ENCODE measurements at places on chromosomes 12 and 14. TPM values are rescaled to one million over a fixed set of nuclear protein-coding genes. Genes with fewer than 3 reads are reported as not detected.

GRCh38 chr12:47312808-47313426, 233.2 kb upstream of the AMIGO2 start:
- no peak for DNase-seq
- H3K27me3 ChIP-seq, result no peaks in the 10 kb centered on the region
- peaks cover 51% of the 10 kb centered on the region for H3K4me1 ChIP-seq
- peak overlapping the region; percentile 46 for H3K27ac ChIP-seq
- H3K36me3 ChIP-seq, result no peaks in the 10 kb centered on the region

GRCh38 chr12:28108599-28108998, 81.7 kb upstream of the CCDC91 start:
- no peak overlapping the region for H3K27ac ChIP-seq
- no peaks in the 10 kb centered on the region for H3K4me1 ChIP-seq

GRCh38 chr12:68932128-68932960, 627 bp downstream of the CPM start:
- peak overlapping the region; percentile 49 for H3K27ac ChIP-seq
- H3K36me3 ChIP-seq, result no peaks in the 10 kb centered on the region
- H3K4me1 ChIP-seq, result peaks cover 12% of the 10 kb centered on the region

Gene SAMD15
- 0.19 TPM for total RNA-seq

GRCh38 chr12:25811656-25812126, 146.8 kb upstream of the RASSF8 start:
- H3K27ac ChIP-seq, result no peak overlapping the region
- H3K4me1 ChIP-seq, result no peaks in the 10 kb centered on the region
- DNase-seq, result no peak
- H3K27me3 ChIP-seq, result no peaks in the 10 kb centered on the region

DNA sequence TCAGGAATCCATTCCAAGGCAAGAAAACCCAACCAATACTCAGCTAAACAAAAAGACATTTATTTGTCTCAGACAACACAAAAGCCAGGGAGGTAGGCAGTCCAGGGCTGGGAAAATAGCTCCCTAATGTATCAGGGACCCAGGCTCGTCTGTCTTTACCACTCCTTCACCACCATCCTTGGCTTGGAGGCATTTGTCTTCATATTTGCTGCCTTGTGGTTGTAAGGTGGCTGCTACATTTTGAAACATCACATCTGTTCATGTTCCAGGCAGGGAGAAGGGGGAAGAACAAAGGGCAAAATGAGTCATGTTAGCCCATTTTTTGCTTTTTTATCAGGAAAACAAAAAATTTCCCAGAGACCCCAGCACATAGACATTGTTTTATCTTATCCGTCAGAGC, 44.8 kb upstream of the PCED1B start:
- no peak overlapping the region for H3K4me3 ChIP-seq
- no peaks in the 10 kb centered on the region for H3K27me3 ChIP-seq
- no peak for DNase-seq
- H3K36me3 ChIP-seq, result no peaks in the 10 kb centered on the region

DNA sequence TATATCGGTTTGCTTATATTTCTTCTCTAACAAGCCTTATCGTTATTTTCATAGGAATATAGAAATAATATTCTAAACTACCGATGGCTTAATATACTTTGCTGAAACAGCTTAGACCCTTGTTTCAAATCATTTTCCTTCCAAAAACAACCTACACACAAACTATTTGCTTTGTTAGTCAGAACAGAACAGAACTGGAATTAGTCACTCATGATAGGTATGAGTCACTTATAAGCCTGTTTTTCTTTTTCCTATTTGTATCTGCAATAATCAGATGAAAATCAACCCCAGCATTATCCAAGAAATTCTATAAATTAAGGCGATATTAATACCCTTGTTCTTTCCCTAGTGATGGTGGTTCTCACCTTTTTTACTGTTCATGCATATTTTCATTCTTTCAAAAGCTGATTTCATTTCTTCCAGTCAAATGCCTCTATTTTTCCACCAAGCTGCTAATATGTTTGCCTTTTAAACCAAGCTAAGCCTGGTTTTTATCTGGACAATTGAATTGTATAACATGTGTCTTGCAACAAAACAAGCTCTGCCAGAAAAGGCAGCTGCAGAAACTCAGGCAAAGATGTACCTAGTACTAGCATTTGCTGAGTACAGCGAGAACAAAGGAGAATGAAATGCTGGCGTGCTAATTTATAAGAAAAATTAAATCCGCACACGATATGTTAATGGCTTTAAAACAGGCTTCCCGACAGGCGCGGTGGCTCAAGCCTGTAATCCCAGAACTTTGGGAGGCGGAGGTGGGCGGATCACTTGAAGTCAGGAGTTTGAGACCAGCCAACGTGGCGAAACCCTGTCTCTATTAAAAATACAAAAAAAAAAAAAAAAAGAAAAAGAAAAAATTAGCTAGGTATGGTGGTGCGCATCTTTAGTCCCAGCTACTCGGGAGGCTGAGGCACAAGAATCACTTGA, 1418.2 kb downstream of the AACS start:
- H3K4me3 ChIP-seq, result no peak overlapping the region
- H3K27me3 ChIP-seq, result no peaks in the 10 kb centered on the region
- no peak for DNase-seq

DNA sequence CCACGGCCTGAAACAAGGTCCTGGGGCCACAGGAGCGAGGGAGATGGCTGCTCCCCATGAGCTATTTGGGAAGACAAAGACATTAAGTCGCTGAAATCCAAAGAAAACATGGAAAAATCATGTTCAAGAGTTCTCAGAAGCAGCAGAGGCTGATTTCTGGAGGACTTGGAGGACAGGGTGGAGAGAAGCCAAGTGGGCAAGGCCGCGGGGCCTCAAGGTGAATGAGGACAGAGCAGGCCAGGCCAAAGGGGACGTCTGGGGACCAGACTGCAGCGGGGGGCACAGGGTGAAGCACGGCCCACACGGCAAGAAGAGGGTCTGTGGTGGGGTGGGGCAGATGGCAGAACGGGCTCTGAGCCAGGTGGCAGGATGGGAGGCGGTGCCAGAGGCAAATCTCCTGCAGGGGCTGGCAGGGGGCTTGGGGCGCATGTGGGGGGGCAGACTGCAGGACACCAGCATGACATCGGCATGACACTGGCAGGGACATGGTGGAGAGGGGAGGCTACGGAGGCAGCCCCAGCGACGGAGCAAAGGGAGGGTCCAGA, 48.9 kb downstream of the RNF34 start:
- DNase-seq, result no peak
- H3K4me1 ChIP-seq, result no peaks in the 10 kb centered on the region
- H3K36me3 ChIP-seq, result no peaks in the 10 kb centered on the region
- H3K27me3 ChIP-seq, result no peaks in the 10 kb centered on the region
- H3K27ac ChIP-seq, result no peak overlapping the region

Gene SLC17A8
- 3.9 TPM for total RNA-seq

DNA sequence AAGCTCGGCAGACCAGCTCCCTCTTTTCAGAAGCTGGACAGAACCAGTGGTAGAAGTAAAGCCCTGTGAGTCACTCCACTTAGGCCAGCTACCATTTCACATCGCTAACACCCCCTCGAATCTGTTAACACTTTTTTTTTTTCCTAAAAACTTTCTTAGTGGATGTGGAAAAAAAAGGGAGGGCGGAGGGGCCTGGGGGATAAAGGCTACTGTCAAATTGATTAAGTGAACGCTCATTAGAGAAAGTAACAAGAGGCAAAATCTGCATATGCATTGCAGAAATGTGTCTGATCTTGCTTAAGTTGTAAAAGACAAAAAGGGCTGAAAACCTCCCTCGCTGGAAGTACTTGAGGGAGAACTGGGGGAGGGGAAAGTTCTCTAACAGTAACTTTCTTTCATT, 86.6 kb upstream of the OTX2 start:
- DNase-seq, result no peak
- no peaks in the 10 kb centered on the region for H3K4me1 ChIP-seq
- H3K27ac ChIP-seq, result no peak overlapping the region
- H3K4me3 ChIP-seq, result no peak overlapping the region
- H3K36me3 ChIP-seq, result no peaks in the 10 kb centered on the region
- no peaks in the 10 kb centered on the region for H3K27me3 ChIP-seq

GRCh38 chr12:11765421-11765816, 115.9 kb downstream of the ETV6 start:
- H3K4me3 ChIP-seq, result no peak overlapping the region
- H3K36me3 ChIP-seq, result no peaks in the 10 kb centered on the region
- DNase-seq, result no peak
- H3K27ac ChIP-seq, result peak overlapping the region; percentile 74
- H3K27me3 ChIP-seq, result no peaks in the 10 kb centered on the region
- peaks cover 20% of the 10 kb centered on the region for H3K4me1 ChIP-seq

DNA sequence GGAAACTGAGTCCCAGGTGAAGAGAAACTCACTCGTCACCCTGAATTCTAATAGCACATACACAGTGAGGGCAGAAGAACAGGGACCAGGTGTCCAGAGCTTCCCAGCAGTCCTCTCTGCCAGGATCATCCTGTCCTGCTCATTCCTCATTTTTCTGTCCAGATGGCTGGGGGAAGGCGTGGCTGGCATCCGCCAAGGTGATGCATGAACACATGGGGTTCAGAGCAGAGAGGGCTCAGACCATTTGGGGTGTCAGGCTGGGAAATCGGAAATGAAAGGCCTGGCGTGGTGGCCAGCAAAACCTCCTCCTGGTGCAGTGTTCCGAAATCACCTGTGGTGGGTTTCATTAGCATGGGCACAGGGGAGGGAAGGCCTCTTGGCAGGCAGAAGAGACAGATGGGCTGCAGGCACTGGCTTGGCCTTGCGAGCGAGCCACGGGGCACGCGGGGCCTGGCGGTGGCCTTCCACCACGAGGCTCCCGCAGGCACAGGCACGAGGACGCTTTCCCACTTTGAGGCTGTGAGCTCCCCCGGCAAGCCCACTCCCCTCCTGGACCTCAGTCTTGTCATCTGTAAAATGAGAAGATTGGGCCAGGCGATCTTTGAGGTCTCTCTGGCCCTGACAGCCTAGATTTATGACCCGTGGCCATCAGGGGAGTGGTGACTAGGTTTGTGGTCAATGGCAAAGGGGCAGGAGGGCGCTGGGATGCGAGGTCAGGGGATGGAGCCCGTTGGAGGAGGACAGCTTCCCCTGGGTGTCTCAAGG, 68.5 kb downstream of the TSPAN9 start:
- H3K4me3 ChIP-seq, result no peak overlapping the region
- no peaks in the 10 kb centered on the region for H3K27me3 ChIP-seq
- peaks cover 15% of the 10 kb centered on the region for H3K4me1 ChIP-seq
- H3K36me3 ChIP-seq, result peaks cover 1% of the 10 kb centered on the region
- no peak overlapping the region for H3K27ac ChIP-seq

DNA sequence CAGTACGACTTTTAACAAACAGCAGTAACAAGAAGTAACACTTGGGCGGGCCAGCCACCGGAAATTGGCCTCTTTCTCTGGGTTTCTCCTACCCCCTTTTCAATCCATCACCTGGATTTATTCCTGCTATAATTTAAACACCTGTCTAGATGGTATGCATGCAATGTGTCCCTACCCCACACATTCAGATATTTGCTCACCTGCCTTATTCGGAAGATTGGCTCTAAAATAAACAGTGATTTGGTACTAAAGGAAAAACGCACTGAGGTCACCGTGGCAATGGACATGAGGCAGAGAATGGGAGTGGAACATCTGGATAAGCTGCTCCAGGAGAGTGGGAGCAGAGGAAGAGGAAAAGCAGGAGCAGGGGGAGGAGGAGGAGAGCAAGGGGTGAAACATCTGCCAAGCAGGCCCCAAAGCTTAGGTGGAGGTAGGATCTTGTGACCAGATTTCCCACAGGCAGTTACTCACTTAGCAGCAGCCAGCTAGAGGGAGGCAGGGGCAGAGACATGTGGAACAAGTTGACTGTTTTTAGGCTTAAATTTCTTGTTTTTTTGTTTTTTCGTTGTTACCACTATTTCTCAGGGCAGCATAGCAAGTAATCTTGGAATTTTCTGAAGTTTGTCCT, 150.9 kb downstream of the TTLL5 start:
- no peak overlapping the region for H3K4me3 ChIP-seq
- H3K27ac ChIP-seq, result no peak overlapping the region
- H3K27me3 ChIP-seq, result no peaks in the 10 kb centered on the region
- peaks cover 3% of the 10 kb centered on the region for H3K36me3 ChIP-seq
- DNase-seq, result no peak
- H3K4me1 ChIP-seq, result no peaks in the 10 kb centered on the region

DNA sequence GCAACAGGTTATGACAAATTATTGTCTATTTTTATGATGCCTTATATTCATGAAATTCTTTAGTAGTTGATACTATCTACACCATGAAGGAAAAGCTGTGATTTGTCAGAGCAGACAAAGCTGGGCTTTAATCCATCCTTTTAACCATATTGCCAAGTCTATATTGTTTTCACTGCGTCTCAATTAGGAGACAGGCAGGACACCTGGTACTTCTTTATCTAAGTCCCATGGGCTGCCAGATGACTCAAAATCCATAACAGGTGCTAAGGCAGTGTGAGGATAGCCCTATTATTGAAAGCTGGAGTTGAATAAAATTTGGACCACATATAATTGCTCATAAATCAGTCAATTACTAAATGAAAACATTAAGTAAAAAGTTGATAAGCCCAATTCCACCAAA, 22.6 kb downstream of the INSM2 start:
- DNase-seq, result no peak
- no peaks in the 10 kb centered on the region for H3K36me3 ChIP-seq
- no peak overlapping the region for H3K27ac ChIP-seq

Gene MFAP5
- total RNA-seq, result not detected

GRCh38 chr12:92478692-92479091, 224.1 kb upstream of the PLEKHG7 start:
- no peak overlapping the region for H3K4me3 ChIP-seq
- H3K27ac ChIP-seq, result no peak overlapping the region
- H3K27me3 ChIP-seq, result no peaks in the 10 kb centered on the region

Gene GPR132
- 1.2 TPM for total RNA-seq

- H3K27ac ChIP-seq, result no peak overlapping the region
- H3K27me3 ChIP-seq, result no peaks in the 10 kb centered on the region
- no peak for DNase-seq
Observed at GRCh38 chr12:128138125-128138524, 128.8 kb upstream of the TMEM132C start.

DNA sequence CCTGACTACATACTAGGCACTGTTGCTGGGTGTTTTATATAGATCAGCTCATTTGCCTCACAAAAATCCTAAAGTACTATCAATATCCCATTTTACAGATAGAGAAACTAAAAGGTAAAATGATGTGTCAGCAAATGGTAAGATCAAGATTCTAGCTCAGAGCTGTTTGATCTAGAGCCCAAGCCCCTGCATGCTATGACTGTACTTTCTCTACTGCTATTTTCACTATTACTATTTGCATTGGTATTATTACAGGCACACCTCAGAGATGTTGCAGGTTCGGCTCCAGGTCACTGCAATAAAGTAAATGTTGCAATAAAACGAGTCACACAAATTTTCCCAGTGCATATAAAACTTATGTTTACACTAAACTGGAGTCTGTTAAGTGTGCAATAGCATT, 10.9 kb downstream of the ISCU start:
- no peaks in the 10 kb centered on the region for H3K27me3 ChIP-seq
- H3K4me3 ChIP-seq, result no peak overlapping the region
- H3K36me3 ChIP-seq, result peaks cover 15% of the 10 kb centered on the region

GRCh38 chr12:58757422-58757821, 162.9 kb downstream of the LRIG3 start:
- no peak overlapping the region for H3K27ac ChIP-seq
- H3K36me3 ChIP-seq, result no peaks in the 10 kb centered on the region
- no peak for DNase-seq
- no peaks in the 10 kb centered on the region for H3K4me1 ChIP-seq

GRCh38 chr12:69546693-69547438, 38.4 kb upstream of the CCT2 start:
- H3K4me1 ChIP-seq, result no peaks in the 10 kb centered on the region
- H3K27ac ChIP-seq, result no peak overlapping the region
- peaks cover 6% of the 10 kb centered on the region for H3K36me3 ChIP-seq
- no peaks in the 10 kb centered on the region for H3K27me3 ChIP-seq
- DNase-seq, result no peak

Gene TMTC1
- 3.3 TPM for total RNA-seq
